ENCODE measurements at places on chromosomes 7 and 10.

- DNase-seq = no peak
Observed at GRCh38 chr7:80932536-80932935, 13.7 kb upstream of the SEMA3C start.

GRCh38 chr10:78896159-78896928, 172.4 kb upstream of the ZMIZ1 start:
- no peak for DNase-seq

DNA sequence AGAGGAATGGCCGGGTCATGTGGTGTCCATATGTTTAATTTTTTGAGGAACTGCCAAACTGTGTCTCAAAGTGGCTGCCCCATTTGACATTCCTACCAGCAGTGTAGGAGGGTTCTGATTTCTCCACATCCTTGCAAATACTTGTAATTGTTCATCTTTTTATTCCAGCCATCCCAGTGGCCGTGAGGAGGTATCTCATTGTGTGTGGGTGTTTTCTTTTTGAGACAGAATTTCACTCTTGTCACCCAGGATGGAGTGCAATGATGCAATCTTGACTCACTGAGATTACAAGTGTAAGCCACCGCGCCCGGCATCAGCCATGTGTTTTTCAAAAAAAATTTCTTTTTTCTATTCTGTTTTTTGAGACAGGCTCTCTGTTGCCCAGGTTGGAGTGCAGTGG, 38.7 kb upstream of the DLG5 start:
- no peak for DNase-seq

GRCh38 chr7:75649462-75649861, 89.3 kb downstream of the HIP1 start:
- DNase-seq = no peak

- DNase-seq = peak; percentile 8
Observed at GRCh38 chr7:13908667-13909397, 80.6 kb downstream of the ETV1 start.

GRCh38 chr10:72455889-72456595, 101.3 kb upstream of the DNAJB12 start:
- no peak for DNase-seq

GRCh38 chr10:34696423-34696822, 118.7 kb downstream of the PARD3 start:
- no peak for DNase-seq
